ENCODE measurements at places on chromosomes 4 and X.

DNA sequence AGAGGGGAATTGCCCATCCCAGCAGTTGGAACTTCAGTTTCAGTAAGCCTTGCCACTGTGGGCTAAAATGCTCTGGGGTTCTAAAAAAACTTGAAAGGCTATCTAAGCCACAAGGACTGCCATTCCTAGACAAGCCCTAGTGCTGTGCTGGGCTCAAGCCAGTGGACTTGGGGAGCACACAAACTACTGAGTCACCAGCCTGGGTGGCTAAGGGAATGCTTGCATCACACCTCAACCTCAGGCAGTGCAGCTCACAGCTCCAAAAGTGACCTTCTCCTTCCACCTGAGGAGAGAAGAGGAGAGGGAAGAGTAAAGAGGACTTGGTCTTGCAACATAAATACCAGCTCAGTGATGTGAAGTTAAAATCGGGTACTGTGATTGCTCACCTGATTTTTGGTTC is 116.7 kb upstream of the GLRA2 start:
- no peak for DNase-seq

DNA sequence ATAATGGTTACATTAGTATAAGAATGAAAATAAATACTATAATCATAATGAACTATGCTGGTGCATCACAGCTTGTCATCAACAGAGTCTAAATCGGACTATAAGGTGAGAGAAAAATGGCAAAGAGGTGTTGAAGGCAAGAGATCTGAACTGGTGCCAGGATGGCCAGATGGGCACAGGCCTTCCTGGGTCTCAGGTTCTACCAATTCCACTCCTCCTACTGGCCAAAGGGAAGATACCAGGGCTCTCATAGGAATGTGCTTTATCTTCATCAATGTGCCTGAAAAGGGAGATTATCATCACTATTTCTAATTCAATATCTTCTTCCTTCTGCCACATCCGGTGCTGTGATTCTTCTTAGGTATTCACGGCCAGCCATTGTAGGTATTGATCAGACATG is 107.6 kb downstream of the GASK1B start:
- DNase-seq = no peak

- no peak for DNase-seq
Observed at GRCh38 chrX:15745179-15745578, 7.1 kb downstream of the CA5B start.

DNA sequence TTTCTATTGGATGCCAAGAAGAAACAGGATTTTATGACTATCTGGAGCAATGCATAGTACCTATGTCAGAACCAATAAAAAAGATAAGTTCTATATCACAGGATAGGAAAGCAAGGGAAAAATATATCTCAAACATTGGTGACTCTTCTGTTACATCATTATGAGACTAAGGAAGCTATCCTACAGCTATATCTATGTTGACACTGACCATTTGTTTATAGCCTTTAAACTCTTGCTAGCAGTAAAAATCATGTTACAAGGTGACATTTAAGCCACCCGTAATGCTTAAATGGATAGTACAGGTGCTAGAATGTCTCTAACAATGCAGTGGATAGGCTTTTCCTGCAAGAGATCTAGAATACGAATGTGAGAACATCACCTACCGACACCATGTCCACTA is 28.6 kb upstream of the EPGN start:
- no peak for DNase-seq

GRCh38 chr4:166143227-166143626 is 270.2 kb downstream of the TLL1 start:
- no peak for DNase-seq

- no peak for DNase-seq
Observed at GRCh38 chrX:8887004-8887403, 85.8 kb upstream of the FAM9A start.

Measured in epithelial cell of proximal tubule (primary cell).